ENCODE measurements at places on chromosomes 2 and 18. TPM values are rescaled to one million over a fixed set of nuclear protein-coding genes. Genes with fewer than 3 reads are reported as not detected.

The EMILIN2 gene
- 25.1 TPM for total RNA-seq

DNA sequence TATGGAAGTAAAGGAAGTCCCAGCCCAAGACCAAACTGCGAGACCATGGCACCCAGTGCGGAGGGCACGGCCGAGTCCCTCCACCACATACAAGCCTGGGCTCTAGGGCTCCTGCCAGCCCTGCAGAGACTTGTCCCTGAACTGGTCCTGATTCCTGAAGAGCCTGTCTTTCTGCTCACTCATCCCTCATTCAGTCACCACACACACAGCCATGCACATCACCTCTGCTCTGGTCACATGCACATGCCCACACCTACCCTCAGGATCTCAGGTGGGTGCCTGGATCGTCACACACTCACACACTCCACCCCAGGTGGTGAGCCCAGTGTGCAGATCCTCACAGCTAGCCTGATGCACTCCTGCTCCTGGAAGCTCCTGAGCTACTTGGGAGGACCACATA lies 71.4 kb upstream of the LAPTM4A start:
- no peak for DNase-seq

DNA sequence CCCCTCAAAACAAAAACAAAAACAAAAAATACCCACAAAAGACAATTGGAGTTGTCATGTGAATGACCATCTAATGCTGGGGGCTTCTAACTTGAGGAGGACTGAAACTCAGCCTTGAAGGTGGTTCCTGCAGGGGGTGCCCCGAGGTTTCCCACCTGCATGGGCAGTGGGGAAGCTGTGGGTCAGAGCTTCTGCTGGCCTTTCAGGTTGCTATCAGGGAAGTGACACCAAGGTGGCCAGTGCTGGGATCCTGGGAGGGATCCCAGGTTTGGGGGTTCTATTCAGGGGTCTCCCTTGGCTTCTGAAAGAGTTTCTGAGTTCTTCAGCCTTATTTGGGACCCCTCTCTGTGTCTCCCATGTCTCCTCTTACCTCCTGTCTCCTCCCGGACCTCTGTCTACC lies 62.8 kb downstream of the LDLRAD4 start:
- no peak for DNase-seq

GRCh38 chr2:119544075-119544938 lies at the start of gene CFAP221:
TSS of gene CFAP221 (plus strand) at chr2:119544449. CDS start at chr2:119546132, 1,683 bp downstream.
- DNase-seq = peak; percentile 82

GRCh38 chr18:57249179-57249578 lies 102.3 kb downstream of the BOD1L2 start:
- no peak for DNase-seq

- DNase-seq = no peak
Observed at GRCh38 chr2:169027234-169027633, 3.9 kb downstream of the ABCB11 start.

All from sciatic nerve (tissue), 2 donors.